GM12878 (cell line): ENCODE measurements at places on chromosomes 11 and 22. TPM values are rescaled to one million over a fixed set of nuclear protein-coding genes. Genes with fewer than 3 reads are reported as not detected.

GRCh38 chr11:79937676-79938334 lies 497.0 kb upstream of the TENM4 start:
- no peak for DNase-seq

DNA sequence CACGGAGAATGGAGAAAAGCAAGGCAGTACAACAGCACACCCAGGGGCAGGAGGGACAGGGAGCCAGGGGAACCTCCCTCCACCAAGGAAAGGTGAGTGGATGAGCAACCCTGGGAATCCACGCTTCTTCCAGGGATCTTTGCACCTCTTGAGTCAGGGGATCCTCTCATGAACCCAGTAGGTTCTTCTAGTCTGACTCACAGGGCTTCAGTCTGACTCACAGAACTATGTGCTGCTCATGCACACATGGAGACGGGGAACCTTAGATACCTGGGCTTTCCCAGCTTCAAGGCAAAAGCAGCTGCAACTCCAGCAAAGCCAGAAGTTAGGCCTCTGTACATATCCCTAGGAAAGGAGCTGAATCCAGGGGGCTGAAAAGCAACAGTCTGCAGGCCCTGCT lies 1021.4 kb upstream of the TENM4 start:
- DNase-seq: no peak

DNA sequence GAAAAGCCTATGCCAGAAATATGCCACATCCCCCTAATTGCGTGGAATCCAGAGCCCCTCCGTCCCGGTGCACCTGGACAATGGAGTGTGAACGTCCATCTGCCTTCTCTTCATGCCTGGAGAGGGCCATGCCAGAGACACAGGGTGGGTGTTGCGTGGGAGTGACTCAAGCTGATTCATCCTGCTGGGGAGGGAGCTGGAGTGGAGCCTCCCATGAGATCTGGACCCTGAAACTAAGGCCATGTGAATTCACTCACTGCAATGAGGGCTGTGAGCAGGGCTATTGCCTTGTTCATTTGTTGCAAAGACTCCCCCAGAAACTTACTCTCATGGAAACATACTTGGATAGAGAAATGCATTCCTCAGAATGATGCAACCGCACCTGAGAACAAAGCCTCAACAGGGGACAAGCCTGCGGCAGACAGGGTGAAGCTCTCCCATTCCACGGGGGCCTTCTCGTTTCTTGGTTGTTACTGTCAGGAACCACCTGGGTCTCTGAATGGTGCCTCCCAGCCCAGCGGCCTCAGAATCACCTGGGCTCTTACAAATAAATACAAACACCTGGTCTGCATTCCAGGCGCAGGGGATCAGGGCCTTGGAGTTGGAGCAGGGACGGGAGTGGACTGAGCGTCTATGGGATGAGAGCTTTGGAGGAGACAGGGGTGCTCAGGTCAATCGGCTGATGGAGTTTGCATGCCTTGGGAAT lies 1031.2 kb downstream of the BRD1 start:
- DNase-seq: no peak

DNA sequence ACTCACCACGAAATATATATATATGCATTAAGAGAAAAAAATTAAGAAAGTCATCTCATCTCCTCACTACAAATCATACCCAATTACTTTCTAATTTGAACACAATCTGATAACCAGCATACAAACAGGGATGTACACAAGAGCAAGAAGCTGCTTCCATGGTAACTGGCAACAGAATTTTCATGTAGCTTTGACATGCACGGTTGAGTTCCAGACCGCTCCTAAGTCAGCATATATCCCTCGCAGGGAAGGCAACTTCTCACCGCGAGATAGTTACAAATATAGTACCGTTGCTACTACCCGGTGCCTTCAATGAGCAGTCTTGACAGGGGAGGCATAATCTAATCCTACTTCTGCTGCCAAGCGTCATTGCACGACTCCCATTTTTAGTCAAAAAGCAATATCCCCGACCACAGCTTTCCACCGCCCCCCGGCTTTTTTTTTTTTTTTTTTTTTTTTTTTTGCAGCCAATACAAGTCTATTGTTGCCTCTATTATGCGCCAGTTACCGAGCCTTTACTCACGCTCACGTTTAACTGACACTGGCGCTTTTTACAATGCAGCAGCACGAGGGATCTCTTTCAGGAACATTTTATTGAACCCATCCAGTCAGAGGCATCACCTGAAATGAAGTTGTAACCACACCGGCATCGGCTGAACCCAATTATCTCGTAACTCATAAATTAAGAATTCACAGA lies 2.2 kb downstream of the CADM1 start:
- DNase-seq: peak; percentile 20

DNA sequence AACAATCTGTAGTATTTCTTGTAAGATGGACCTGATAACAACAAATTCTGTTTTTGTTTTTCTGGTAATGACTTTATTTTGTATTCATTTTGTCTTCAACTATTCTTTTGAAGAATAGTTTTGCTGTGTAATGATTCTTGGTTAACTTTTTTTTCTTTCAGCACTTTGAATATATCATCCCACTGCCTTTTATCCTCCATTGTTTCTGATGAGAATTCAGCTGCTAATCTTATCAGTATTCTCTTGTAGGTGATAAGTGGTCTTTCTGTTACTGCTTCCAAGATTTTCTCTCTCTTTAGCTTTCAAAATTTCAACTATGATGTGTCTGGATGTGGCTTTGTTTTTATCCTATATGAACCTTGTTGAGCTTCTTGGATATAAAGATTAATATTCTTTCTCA lies 21.5 kb downstream of the GALNT18 start:
- no peak for DNase-seq

GRCh38 chr11:75867778-75868374 lies 52.9 kb downstream of the UVRAG start:
- DNase-seq: peak; percentile 24

- DNase-seq: no peak
These were observed 633.8 kb downstream of the DLG2 start for GRCh38 chr11:84993386-84993785.

- no peak for DNase-seq
These were observed 131.1 kb downstream of the JRKL start for GRCh38 chr11:96520939-96521338.

DNA sequence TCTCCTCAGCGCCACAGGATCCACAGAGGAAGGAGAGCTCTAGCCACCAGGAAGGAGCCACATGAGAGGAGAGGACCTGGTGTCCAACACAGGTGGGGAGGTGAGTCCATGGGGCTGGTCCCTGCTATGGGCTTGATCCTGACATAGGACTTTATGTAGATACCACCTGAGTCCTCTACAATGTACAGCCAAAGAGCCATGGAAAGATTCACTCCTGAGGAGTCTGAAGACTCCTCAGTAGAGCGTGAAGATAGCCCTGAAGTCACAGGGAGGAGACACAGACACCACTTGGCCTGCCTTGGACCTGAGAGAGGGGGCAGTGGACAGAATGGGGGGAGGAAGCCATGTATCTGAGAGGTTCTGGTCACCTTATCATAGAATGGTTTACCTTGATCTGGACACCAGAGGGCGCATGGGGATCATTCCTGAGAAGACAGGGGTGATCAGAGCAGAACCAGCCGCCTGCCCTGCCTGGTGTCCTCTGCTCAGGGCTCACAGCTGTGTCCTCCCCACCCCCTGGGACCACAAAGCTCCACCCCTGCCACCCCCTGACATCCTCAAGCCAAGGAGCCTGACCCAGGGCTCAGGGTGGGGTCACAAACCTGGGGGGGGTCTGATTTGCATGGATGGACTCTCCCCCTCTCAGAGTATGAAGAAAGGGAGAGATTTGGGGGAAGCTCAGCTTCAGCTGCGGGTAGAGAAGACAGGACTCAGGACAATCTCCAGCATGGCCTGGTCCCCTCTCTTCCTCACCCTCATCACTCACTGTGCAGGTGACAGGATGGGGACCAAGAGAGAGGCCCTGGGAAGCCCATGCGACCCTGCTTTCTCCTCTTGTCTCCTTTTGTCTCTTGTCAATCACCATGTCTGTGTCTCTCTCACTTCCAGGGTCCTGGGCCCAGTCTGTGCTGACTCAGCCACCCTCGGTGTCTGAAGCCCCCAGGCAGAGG lies 77.0 kb downstream of the ZNF280B start:
- no peak for DNase-seq

The RCE1 gene
- 18.6 and 21.8 TPM in 2 replicates for total RNA-seq

The UBXN1 gene
- 122 and 127 TPM in 2 replicates for total RNA-seq

The PLA2G3 gene
- not detected in 2 replicates for total RNA-seq
